Stimulated activated CD8-positive, alpha-beta memory T cell treated with anti-CD3 and anti-CD28 coated beads, Interleukin-7, amount 100 ng/mL, for 1 hour (primary cell): ENCODE measurements at places on chromosomes 3 and 15.

DNA sequence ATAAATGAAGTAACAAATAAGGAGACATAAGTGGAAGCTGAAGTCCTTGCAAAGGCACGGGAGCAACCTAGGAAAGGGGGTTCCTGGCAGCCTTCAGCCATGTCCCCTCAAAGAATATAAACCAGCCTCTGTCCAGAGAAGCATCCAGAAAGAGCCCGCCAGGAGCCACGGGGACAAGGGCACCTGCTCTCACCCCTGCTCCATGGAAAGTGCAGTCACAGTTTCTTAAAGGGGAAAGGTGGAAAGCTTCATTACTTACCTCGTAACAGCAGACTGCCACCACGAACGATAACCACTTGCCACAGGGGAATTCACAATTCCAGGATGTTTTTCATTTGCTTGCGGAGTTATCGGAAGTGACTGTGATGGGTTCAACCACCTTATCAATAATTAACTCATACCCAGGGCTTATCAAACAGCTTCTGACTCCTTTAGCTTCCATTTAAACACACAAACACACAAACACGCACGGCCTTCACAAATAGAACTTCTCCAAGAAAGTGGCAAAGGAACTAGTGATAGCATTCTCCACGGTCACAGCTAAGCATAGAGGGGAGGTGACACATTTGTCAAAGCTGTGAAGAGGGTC lies 134.2 kb upstream of the IGF1R start:
- no peak for DNase-seq

DNA sequence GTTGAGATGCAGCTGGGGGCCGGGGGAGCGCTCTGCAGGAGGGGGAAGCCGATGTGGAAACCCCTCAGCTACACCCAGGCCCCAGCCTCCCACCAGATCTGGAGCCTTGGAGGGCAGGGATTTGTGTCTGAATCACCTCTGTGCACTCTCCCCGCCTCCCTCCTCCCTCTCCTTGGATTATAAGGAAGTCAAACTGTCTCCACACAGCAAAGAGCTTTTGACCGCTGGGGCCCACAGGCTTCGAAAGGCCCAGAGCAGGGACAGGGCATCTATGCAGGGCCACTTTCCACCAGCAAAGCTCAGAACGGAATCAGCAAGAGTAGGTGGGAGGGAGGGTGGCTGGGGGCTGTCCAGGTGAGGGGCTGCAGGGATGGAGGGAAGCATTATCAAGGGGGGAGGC lies 68.9 kb downstream of the IQSEC1 start:
- no peak for DNase-seq

DNA sequence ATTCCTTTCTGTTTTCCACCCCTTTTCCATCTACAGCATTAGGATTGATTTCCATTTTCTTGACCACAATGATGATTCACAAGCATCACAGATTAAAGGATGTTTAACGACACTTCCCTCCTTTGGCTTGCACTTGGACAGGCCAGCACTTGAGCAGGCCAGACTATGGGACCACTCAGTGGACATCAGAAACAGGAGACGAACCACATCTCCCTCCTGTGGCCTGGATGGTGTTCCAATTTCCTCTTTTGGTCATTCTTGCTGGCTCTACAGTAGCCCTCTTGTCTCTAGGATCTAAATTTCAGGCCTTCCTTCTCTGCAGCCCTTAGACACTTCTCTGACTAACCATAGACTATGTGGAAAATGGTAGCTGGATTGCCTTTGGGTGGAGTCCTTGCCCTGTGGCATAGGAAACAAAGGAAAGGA lies 78.8 kb upstream of the BOC start:
- DNase-seq: no peak

DNA sequence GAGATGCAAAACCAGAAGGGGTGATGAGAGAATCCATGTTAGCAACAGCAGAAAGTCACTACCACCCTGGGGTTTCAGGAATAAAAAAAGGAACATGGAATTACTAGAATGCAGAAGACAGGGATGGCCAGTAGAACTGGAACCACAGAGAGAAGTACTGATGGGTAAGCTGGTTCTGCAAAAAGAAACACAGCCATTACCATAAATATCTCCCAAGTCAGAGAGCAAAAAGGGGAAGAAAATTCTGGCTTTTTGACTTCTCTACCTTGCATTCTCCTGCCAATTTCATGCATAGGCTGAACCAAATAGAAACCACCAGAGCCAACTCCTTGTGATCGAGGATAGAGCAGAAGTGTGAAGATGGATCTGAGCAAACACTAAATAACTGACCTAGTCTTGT lies 550.4 kb upstream of the NAALADL2 start:
- DNase-seq: no peak

DNA sequence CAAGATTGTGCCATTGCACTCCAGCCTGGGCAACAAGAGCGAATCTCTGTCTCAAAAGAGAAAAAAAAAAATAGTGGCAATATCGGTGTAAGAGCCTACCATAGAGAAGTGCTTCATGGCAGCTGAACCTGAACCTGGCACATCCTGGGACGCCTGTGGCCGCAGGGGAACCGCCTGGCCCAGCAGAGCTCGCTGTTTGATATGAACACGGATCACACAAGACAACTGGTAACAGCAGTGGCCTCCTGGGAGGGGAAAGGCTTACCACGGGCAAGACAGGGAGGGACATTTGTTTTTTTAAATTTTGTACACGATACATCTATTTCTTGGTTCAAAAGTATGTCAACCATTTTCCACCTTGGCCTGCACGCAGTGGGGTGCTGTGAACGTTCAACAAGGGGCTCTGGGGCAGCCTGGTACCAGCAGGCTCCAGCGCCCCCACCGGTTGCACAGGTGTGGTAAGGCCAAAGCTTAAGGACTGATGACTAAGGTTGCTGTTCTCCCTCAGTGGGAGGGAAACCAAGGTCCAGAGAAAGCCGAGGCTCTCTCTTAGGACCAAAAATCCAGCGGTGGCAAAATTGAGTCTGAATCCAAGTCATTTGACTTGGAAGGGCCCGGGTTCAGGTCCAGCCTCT lies 21.7 kb upstream of the EPHB3 start:
- no peak for DNase-seq

GRCh38 chr15:98823012-98823458 lies 174.7 kb downstream of the IGF1R start:
- no peak for DNase-seq

GRCh38 chr3:21750080-21750696 lies 822 bp downstream of the ZNF385D start:
- no peak for DNase-seq

GRCh38 chr3:177337541-177338331 lies 140.5 kb upstream of the TBL1XR1 start:
- no peak for DNase-seq

DNA sequence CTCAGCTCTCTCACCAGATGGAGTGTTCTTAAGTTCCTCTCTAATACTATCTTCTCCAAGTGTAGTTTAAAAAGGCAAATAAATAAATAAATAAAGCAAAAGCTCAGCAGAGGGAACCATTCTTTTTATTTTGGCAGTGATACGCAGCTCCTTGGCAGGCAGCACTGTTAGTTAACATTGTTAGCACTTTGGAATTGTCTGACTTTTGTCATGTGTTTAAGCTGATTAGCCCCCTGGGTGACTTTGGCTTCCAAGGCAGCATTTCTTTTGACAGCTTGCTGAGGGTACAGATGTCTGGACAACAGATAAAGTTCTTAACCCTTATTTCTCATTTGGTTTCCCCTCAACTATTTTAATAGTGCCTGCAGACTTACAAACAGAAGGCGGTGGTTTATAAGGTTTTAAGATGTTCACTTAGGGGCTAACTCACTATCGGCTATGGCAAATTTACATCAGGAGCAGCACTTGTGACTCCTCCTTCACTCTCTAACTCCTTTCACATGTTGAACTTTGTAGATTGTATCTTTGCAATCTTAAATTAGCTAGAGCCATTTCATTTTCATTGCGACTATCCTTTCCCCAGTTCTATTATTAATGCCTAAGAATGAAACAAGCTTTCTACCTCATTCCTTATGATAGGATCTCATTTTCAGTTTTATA lies 213.4 kb downstream of the ZBBX start:
- DNase-seq: no peak

GRCh38 chr3:118487734-118488133 lies 546.9 kb downstream of the IGSF11 start:
- no peak for DNase-seq

GRCh38 chr3:86790884-86791549 lies 199.9 kb downstream of the VGLL3 start:
- no peak for DNase-seq

- no peak for DNase-seq
Measured at GRCh38 chr3:176286476-176287085, 910.7 kb downstream of the TBL1XR1 start.

- no peak for DNase-seq
Measured at GRCh38 chr3:18236726-18237125, 188.4 kb downstream of the SATB1 start.

DNA sequence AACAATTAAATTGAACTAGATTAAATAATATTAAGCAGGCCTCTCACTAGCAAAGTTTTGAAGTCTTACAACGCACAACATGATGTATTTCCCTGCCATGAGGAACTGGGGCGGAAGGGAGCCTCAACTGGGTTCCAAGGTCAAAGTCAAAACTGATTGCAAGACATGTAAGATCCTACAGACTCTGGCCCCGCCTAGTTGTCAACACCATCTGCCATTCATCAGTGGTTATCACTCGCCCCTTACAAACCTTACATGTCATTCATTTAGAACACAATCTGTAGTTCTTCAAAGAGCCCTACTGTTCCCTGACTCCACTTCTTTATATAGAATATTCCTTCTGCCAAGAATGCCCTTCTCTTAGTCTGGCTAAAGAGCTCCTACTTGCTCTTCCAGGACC lies 10.0 kb downstream of the ATP13A3 start:
- DNase-seq: no peak

- no peak for DNase-seq
Measured at GRCh38 chr3:151584566-151584965, 123.7 kb upstream of the IGSF10 start.

GRCh38 chr3:165641569-165642310 lies 195.5 kb downstream of the BCHE start:
- no peak for DNase-seq
